ENCODE measurements at places on chromosomes 2 and 18.

DNA sequence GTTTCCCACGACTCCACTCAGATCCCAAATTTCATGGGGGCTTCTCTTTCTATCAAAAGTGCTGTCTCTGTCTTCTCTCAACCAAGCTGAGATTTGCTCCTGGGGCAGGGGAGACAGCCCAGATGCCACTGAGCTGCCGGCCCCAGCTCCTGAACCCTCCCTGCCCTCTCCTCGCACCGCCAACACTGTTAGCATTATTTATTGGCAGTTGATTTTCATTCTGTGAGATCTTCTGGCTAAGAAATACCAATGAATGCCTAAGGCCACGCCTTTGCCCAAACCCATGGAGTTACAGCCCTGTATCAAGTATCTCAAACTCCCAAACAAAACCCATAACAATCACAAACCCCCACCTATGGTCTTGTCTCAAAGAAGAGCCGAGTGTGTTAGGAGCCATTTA is 153.0 kb upstream of the TWIST2 start:
- no peak for DNase-seq

- DNase-seq, result no peak
These were observed 28.7 kb upstream of the ROCK2 start for GRCh38 chr2:11373096-11373495.

GRCh38 chr2:219149667-219150066 is 10.9 kb downstream of the NHEJ1 start:
- DNase-seq, result no peak

GRCh38 chr18:48570313-48570712 is 31.5 kb downstream of the CTIF start:
- no peak for DNase-seq

GRCh38 chr2:241051578-241052487 is 50.3 kb downstream of the MTERF4 start:
- DNase-seq, result no peak

- DNase-seq, result no peak
These were observed 199.4 kb upstream of the RASGRP3 start for GRCh38 chr2:33277002-33277426.

DNA sequence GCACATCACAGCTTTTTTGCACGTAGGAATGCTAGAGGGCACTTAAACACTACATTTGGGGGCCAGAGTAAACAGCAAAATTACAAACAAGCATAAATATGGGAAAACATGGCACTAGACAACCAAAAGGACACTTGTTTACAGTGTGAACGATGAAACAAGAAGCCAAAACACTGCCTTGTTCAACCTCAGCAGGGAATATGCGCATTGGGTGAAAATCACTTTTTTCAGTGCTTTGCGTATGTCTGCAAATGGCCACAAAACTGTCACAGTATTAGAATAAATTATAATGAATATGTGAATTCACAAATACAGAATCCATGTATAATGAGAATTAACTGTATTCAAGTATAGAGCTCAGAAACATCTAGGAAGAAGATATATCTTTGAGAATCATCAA is 1064.0 kb upstream of the GYPC start:
- DNase-seq, result no peak

DNA sequence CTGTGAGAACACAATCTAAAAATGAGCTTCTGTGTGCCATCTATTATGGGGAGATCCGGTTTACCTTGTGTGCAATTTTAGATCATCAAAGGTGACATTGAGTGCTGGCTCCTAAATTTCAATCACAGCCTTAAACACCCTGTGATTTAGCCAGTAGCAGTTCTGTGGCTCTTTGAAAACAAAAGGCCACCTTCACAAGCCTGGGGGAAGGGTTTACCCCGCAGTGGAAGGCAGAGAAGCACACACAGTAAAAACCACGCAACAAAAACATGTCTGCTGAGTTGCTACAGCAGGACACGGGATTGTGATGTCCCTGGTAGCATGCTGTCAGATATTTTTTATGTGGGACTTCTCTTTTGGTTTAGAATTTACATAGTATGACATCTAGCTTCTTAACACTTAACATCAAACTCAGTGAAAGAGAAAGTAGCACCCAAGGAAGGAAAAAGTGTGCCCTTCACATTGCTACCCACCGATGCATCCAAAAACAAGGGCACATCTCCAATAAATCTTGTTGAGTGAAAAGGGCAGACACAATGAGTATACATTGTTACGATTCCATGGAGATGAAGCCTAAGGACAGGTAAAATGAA is 56.1 kb upstream of the RNF152 start:
- no peak for DNase-seq

- no peak for DNase-seq
These were observed 144.8 kb upstream of the RGPD4 start for GRCh38 chr2:107681936-107682335.

GRCh38 chr18:33839452-33840211 is 261.6 kb downstream of the ASXL3 start:
- DNase-seq, result no peak

DNA sequence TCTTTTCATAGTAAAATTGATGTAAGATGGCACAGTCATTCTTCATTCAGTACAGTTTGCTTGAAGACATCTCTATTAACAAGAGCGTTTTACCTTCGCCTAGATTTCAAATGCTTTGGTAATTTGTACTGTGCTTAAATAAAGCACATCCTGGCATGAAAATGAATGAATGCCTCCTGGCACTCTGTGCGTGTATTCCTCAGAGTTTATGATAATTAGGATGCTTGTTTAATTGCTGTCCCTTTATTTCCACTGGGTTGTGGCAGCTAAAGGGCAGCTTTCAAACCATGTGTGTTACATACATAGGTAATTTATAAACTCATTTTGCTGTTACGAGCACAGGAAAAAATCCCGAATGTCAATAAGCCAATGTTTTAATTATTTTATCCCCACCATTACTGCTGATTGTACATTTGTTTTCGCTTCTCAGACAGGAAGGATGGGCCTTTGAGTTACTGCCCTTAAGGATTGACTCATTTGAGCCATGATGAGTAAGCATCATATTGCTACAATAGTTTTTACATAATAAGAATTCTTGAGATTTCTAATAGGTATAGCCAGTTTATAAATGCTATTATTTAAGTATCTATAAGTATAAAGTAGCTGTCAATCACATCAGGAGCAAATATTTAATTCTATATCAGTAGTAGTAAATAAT is 516.5 kb downstream of the XIRP2 start:
- no peak for DNase-seq

- no peak for DNase-seq
These were observed 23.2 kb upstream of the ACSL3 start for GRCh38 chr2:222837643-222838056.

GRCh38 chr2:180227461-180227860 is 220.4 kb upstream of the CWC22 start:
- DNase-seq, result no peak

- no peak for DNase-seq
These were observed 1.3 kb downstream of the ADCYAP1 start for GRCh38 chr18:905948-906415.

GRCh38 chr2:59308108-59308507 is 1067.0 kb upstream of the FANCL start:
- no peak for DNase-seq

- DNase-seq, result no peak
These were observed 443.7 kb downstream of the TNS1 start for GRCh38 chr2:217559084-217559483.

DNA sequence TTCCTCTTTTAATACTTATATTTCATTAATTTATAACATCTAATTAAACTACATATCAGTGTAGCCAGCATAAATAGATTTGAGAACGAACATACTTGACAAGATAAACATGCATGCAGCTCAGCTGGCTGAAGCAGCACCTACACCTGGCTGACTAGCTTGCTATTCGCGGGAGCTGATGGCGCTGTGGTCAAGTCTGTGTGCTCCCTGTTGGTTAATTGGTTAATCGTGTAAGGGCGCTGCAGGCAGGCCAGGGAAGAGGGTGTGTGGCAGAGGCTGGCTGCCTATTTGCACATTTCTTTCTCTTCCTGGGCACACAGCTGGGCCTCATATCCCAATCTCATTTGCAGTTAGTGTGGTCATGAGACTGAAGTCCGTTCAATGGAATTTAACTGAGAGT is 14.5 kb upstream of the VWA3B start:
- DNase-seq, result no peak

DNA sequence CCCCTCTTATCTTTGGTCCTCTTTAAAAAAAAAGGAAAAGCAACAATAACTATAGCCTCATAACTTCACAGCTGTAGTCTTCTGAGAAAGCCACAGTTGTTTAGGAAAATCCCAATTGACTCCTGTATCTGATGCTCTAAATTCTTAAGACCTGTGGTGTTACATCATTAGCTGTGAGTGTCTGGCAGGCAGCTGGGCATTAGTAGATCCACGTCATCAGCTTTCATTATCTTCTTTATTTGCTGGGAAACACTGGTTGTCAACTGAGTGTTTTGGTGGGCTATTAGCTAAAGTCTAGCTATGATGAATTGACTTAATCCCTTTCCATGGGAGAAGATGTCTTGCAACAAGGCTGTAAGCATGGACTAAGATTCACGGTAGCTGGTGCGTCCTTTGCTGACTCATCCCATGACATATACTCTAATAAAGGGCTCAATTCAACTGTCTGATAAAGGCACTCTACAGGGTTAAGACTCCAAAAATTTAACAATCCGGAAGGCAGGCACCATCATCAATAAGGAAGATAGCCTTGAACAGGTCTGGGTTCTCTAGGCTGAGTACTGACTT is 517.2 kb downstream of the PLCL1 start:
- DNase-seq, result no peak

DNA sequence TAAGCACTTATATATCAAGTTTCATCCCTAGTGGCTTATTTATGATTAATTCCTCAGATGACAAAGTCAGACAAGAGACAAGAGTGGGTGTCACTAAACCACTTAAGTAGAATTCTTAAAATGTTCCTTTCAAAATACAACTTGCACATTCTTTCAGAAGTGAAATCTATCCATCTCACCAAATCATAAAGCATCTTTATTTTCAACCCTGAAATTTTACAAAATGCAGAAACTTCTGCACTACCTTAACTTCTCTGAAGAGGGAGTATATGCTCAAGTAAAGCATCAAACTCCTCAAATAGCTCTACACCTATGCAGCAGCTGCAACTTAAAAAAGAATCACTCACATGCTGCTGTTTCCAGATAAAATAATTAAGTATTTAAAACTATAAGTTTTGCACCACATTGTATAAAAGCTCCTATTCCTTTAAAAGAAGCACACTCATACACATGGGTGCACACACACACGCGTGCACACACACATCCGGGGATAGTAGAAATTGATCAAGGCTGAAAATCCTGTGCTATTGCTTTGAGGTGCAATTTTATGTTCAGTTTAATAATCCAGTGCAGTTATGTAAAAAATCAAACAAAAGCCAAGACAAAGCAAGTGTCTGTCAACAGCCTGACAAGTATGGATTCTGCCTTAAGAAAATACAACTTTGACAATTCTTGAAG is 244.5 kb downstream of the TCF4 start:
- no peak for DNase-seq

- DNase-seq, result no peak
These were observed 73.9 kb downstream of the VSNL1 start for GRCh38 chr2:17614174-17614930.

- peak; percentile 37 for DNase-seq
These were observed 277 bp upstream of the INPP1 start for GRCh38 chr2:190343089-190343535.

GRCh38 chr2:67260343-67261277 is 136.5 kb upstream of the ETAA1 start:
- no peak for DNase-seq

DNA sequence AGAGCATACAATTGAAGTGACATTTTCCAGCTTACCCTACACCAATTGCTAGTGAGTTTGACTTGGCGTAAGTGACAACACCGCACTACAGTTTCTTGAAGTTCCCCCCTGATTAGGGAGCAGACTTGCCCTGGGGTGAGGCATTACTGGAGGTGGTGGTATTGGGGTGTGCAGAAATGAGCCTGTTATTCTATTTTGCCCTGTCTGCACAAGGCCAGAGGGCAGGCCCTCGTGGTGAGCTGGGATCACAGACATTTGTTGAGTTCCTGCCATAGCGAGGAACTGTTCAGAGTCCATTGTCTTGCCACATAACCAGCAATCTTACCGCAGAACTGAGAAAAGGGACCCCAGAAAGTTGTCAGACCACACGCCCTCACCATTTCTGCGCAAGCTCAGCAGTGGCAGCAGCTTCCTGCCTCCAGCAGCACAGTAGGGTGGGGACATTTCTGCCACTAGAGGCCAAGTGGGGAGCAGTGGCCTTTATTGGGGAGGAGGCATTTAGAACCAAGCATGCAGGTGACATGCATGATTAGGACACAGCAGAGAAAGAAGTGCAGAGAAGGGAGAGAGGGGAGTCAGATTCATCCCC is 103.6 kb upstream of the BCL2L11 start:
- peak; percentile 14 for DNase-seq
